ENCODE measurements at places on chromosomes 2 and 18.

DNA sequence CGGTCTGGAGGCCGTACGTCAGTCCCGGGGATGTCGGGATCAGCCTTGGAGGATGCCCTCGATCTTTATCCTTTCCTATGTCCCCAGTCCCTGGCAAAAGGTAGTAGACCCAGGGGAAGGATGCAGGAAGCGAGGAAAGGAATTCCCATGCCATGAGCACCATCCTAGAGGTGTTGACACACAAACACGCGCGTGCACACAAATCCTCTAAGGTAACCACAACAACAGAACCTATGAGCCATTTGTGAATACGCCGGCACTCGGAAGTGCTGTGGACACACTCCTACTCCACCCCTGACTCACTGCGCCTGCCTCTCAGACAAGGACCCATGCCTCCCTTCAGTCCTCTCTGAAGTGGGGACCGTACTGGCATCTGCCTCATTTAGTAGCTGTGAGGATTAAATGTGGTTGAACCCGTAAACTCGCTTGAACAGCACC, 11.3 kb upstream of the MLPH start:
- no peak for DNase-seq

- no peak for DNase-seq
Measured at GRCh38 chr2:205869439-205869838, 187.1 kb downstream of the NRP2 start.

DNA sequence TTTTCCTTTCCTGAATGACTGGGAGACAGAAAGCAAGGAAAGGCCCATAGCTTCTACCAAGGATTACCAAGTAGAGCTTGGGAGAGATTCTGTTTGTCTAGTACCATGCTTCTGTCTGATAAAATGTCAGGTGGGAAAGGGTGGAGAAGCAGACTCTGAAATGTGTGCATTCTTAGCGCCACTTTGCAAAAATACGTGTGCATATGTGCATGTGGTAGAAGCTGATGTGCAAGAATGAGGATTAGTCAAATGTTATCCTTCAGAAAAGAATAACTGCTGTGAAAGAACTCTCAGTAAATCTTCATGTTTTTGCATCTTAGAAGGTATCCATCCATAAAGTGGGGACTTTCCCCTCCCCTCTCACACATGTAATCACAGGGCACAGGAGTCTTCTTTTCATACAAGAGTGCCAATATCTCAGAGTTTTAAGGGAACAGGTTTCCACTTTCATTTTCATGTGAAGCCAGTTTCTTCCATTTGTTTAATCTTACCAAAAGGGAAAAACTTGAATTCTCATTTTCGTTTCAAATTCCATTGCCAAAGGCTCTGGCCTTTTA, 15.4 kb upstream of the DGKD start:
- no peak for DNase-seq

DNA sequence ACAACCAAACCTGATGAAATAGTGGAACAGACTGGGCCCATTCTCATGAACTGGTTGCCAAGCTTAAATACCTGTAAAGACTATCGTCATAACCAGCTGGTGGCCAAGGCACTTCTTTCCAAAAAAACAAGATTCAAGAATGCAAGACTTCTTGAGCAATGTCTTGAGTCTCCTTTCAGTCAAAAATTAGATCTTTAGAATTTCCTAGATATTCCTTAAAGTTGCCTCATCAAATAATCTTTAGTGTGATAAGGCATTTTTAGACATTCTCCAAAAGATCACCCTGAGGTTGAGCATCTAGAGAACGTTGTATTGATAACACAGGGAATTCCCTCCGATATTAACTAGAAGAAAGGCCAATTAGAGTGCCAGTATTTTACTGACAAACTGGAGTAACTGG, 236.4 kb upstream of the MEX3C start:
- DNase-seq, result no peak

- DNase-seq, result peak; percentile 72
Measured at GRCh38 chr2:218880102-218880858, at the start of gene WNT10A. Gene WNT10A, plus strand, starts transcription at chr2:218880852. Its CDS starts 144 bp downstream, at chr2:218880996.

DNA sequence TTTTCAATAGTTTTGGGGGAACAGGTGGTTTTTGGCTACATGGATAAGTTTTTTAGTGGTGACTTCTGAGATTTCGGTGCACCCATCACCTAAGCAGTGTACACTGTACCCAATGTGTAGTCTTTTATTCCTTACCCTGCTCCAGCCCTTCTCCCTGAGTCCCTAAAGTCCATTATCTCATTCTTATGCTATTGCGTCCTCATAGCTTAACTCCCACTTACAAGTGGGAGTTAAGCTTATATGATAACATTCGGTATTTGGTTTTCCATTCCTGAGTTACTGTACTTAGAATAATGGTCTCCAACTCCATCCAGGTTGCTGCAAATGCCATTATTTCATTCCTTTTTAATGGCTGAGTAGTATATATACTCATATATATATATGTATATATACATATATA, 90.9 kb upstream of the ACSL3 start:
- no peak for DNase-seq
